ENCODE measurements at places on chromosomes 5 and 9.

- no peak for DNase-seq
Observed at GRCh38 chr9:36204906-36205547, 14.3 kb downstream of the CLTA start.

GRCh38 chr5:112124788-112125187 lies 294.3 kb downstream of the EPB41L4A start:
- DNase-seq = no peak

DNA sequence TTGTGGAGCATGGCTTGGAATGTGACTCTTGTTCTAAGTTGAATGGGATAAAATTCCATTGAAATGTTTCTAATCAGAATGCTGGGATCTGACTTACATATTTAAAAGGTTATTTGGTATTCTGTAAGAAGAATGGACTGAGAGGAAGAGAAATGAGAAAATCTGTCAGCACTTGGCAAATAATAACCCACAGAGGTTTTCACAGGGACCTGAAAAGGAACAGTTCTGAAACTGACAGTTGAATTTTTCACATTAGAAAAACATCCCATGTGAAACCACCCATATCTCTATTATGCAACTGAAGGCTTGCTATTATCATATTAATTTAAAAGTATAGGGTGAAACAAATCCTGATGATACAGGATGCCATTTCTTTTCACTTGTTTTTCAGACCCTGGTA lies 302.7 kb downstream of the EPB41L4A start:
- DNase-seq = no peak

DNA sequence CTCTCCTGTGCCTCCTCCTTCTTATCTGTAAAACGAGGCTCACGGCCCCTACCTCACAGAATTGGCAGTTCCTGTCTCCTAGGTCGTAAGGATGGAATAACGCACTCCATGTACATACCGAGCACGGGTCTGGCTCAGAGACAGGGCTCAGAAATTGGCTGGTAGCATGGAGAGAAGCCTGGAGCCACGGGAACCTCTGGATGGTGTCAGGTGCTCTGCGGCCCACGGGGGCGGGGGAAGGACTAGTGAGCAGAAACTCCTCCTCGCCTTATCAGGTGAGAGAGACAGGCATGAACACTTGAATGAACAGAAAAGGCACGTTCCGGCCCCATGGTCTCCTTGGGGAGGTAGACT lies 15.4 kb upstream of the C5orf47 start:
- DNase-seq = no peak

- DNase-seq = peak; percentile 94
Observed at GRCh38 chr9:38017149-38017884, 51.7 kb downstream of the SHB start.

DNA sequence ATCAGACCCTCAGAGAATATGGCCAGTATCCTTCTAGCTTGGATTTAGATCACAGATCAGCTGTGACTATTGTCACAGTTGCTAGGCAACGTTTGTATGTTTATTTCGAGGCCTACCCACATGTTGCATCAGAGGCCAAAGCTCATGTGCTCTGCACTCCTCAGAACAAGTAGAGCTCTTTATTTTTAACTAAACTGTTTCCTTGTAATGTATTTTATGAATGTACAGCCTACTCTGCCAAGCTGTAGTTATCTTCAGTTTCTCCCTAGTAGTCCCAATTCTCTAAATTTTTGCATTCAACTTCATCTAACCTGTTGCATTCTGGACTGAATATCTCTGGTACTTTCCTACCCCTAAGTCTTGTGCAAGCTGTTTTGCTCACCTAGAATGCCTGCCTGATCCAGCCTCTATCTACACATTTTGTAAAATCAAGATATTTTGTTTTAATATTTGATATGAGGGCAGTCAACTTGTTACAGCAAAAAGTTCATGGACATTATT lies 52.8 kb downstream of the CAST start:
- peak; percentile 99 for DNase-seq

GRCh38 chr5:2685651-2686272 lies 65.7 kb downstream of the IRX2 start:
- peak; percentile 49 for DNase-seq

- DNase-seq = no peak
Observed at GRCh38 chr5:91770400-91770799, 387.3 kb upstream of the ARRDC3 start.

- DNase-seq = no peak
Observed at GRCh38 chr5:10387690-10388089, 34.2 kb downstream of the MARCHF6 start.
